ENCODE measurements at places on chromosomes 2 and 18.

DNA sequence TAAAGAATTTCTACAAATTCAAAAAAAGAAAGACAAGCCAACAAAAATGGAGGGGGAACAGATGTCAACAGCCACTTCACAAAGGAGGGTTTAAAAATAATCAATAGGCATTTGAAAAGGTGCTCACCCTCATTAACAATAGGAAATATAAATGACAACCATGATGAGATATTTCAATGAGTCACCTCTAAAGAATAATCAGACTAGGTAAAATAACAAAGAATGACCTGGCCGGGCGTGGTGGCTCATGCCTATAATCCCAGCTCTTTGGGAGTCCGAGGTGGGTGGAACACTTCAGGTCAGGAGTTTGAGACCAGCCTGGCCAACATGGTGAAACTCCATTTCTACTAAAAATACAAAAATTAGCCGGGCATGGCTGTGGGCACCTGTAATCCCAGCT, 133.6 kb downstream of the KCNE4 start:
- no peak for DNase-seq
- no peak overlapping the region for H3K27ac ChIP-seq
- H3K4me3 ChIP-seq, result no peak overlapping the region

GRCh38 chr2:238326801-238327365, 6.6 kb downstream of the TRAF3IP1 start:
- no peak overlapping the region for H3K27ac ChIP-seq
- no peak for DNase-seq
- no peak overlapping the region for H3K4me3 ChIP-seq
- H3K36me3 ChIP-seq, result no peaks in the 10 kb centered on the region
- H3K27me3 ChIP-seq, result no peaks in the 10 kb centered on the region

GRCh38 chr2:48668992-48669391, 51.3 kb downstream of the GTF2A1L start:
- H3K36me3 ChIP-seq, result no peaks in the 10 kb centered on the region
- DNase-seq, result no peak
- H3K4me1 ChIP-seq, result no peaks in the 10 kb centered on the region
- no peak overlapping the region for H3K4me3 ChIP-seq
- no peak overlapping the region for H3K27ac ChIP-seq

GRCh38 chr2:10883801-10884478, 27.8 kb upstream of the KCNF1 start:
- no peak overlapping the region for H3K27ac ChIP-seq
- no peak overlapping the region for H3K4me3 ChIP-seq
- no peak for DNase-seq

GRCh38 chr2:60898567-60898966, 17.2 kb downstream of the REL start:
- no peaks in the 10 kb centered on the region for H3K27me3 ChIP-seq
- peaks cover 28% of the 10 kb centered on the region for H3K36me3 ChIP-seq
- H3K4me1 ChIP-seq, result peaks cover 6% of the 10 kb centered on the region
- no peak for DNase-seq

DNA sequence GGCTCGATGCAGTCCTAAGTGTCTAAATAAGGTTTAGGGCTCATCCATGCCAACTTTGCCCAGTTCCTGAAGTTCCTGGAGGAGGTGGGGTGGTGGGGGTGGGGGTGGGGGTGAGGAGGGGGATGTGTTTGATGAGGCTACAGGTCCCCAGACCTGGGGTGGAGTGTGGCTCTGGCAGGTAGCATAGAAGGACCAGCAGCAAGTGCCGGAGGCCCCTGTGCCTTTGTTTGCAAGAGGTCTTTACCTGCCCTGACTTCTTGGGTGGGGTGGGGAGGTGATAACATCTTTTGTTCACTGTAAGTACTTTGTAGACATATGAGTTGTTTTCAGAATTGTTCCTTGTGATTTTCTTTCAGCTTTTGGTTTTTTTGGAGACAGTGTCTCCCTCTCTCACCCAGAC, 10.0 kb downstream of the SH3BP4 start:
- no peak overlapping the region for H3K27ac ChIP-seq
- DNase-seq, result no peak
- H3K27me3 ChIP-seq, result no peaks in the 10 kb centered on the region
- no peak overlapping the region for H3K4me3 ChIP-seq
- H3K4me1 ChIP-seq, result no peaks in the 10 kb centered on the region

DNA sequence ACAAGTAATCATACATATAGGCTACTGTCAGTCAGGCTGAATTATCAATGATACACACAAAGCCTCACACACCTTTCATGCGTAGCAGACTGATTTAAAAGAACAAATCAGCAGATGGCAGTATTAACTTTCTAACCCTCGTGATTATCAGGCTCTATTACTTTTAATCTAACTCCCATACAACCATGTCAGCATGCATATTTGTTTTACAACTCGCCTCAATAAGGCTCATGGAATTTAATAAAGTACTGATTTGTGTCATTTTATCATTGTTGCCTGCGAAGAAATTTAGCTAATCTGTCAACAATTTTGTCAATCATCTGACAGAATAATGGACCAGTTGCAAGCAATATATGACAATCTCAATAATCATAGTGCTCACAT, 82.8 kb downstream of the SLC25A12 start:
- H3K36me3 ChIP-seq, result no peaks in the 10 kb centered on the region
- no peaks in the 10 kb centered on the region for H3K4me1 ChIP-seq
- no peak overlapping the region for H3K27ac ChIP-seq
- DNase-seq, result peak; percentile 4

GRCh38 chr18:11808001-11808855, 43.0 kb upstream of the CHMP1B start:
- H3K4me1 ChIP-seq, result no peaks in the 10 kb centered on the region
- no peaks in the 10 kb centered on the region for H3K36me3 ChIP-seq
- no peak overlapping the region for H3K4me3 ChIP-seq
- no peaks in the 10 kb centered on the region for H3K27me3 ChIP-seq
- DNase-seq, result no peak

- H3K36me3 ChIP-seq, result no peaks in the 10 kb centered on the region
- no peaks in the 10 kb centered on the region for H3K27me3 ChIP-seq
- no peaks in the 10 kb centered on the region for H3K4me1 ChIP-seq
- DNase-seq, result no peak
- no peak overlapping the region for H3K4me3 ChIP-seq
- H3K27ac ChIP-seq, result no peak overlapping the region
Observed at GRCh38 chr2:142791335-142791734, 86.1 kb upstream of the KYNU start.

DNA sequence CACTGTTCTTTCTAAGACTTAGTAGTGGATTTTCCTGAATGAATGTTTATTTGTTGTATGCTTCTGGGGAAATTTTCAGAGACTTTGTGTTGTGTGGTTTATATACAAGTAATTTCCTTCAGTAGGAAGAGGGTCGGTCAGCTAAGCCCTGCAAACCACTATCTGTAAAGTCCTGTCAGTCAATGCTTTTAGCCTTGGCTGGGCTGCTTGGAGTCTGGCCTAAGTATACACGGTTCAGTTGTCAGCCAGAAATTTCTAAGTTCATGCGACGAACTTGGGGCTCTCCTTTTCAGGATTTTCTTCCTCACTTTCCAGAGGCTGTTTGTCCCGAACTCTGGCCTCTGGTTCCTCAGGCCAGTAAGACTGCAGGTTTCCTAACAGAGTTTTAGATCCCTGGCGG, 21.3 kb downstream of the C2orf49 start:
- no peaks in the 10 kb centered on the region for H3K27me3 ChIP-seq
- no peak overlapping the region for H3K4me3 ChIP-seq
- peaks cover 21% of the 10 kb centered on the region for H3K36me3 ChIP-seq
- H3K4me1 ChIP-seq, result peaks cover 12% of the 10 kb centered on the region

- no peaks in the 10 kb centered on the region for H3K4me1 ChIP-seq
- no peaks in the 10 kb centered on the region for H3K36me3 ChIP-seq
- DNase-seq, result no peak
- no peaks in the 10 kb centered on the region for H3K27me3 ChIP-seq
Observed at GRCh38 chr2:241894681-241895426, 25.3 kb downstream of the RTP5 start.

DNA sequence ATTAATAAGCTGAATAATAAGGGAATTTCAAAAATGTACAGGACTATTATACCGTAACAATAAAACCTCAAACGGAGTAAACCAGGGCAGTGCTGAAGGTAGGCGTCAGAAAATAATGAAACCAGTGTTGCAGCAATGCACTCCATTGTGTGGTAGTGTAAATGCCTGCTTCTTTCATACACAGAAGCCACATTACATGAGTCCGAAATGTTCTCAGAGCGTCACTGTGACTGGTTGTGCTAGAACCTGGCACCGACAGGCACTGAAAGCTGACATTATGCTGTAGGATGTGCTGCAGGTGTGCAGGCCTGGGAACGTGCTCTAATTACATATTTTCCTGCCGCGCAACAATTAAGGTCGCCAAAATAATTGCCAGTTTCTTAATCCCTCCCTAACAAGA, 53.3 kb downstream of the ZEB2 start:
- H3K36me3 ChIP-seq, result no peaks in the 10 kb centered on the region
- H3K4me1 ChIP-seq, result no peaks in the 10 kb centered on the region
- no peak for DNase-seq

- no peaks in the 10 kb centered on the region for H3K36me3 ChIP-seq
- H3K27ac ChIP-seq, result no peak overlapping the region
- no peaks in the 10 kb centered on the region for H3K4me1 ChIP-seq
- no peak overlapping the region for H3K4me3 ChIP-seq
Observed at GRCh38 chr2:238504181-238504931, 77.6 kb downstream of the ASB1 start.

DNA sequence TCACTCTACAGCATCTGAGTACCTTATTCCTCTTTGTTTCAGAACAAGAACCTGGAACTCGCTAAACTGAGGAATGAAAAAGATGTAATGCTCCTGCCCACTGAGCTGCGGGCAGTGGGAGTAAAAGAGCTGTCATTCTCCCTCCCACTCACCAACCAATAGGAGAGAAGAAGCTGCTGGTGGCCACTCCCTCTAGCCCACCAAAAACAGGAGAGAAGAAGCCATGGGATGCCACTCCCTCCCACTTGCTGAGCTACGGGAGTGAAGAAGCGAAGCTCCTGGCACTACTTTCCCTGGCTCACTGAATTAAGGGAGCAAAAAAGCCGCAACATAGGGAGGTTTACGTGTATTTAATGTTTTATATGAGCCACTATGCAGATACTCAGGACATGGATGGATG, 53.7 kb downstream of the RIT2 start:
- H3K4me1 ChIP-seq, result no peaks in the 10 kb centered on the region
- no peak for DNase-seq
- no peak overlapping the region for H3K4me3 ChIP-seq
- H3K27me3 ChIP-seq, result no peaks in the 10 kb centered on the region

DNA sequence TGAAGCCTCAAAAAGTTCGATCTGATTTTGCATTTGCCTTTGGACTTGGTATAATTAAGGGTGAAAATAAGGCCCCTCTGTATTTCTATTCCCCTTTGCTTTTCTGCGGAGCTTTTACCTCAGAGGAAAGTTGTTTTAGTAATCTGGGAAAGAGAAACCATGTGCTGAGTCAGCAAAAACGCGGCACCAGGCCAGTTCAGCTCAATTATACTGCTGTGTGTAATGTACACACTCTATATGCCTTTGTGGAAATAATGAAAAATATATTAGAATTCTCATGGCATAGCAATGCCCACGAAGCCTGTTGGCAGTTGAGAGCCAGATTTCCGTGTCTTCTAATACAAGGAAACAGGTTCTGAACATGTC, 161.9 kb upstream of the SIX2 start:
- DNase-seq, result no peak
- no peak overlapping the region for H3K4me3 ChIP-seq
- H3K27me3 ChIP-seq, result peaks cover 6% of the 10 kb centered on the region
- H3K27ac ChIP-seq, result no peak overlapping the region
- no peaks in the 10 kb centered on the region for H3K36me3 ChIP-seq

DNA sequence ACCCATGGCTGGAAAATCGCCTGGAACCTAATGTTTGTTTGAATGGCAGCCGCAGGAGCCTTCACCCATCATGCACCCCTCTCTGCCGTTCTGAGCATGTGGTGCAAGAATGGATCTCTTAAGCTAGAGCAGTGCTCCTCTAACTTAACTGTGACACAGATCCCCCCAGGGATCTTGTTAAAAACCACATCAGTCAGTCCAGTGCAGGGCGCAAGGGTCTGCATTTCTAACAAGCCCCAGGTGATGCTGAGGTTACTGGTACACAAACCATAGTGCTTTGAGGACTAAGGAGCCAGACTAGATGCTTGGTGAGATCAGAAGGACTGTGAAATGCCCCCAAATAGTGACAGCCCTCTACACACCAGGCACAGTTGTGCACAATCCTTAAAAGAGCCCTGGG, 87.1 kb upstream of the KCTD1 start:
- no peaks in the 10 kb centered on the region for H3K36me3 ChIP-seq
- no peak for DNase-seq
- H3K27ac ChIP-seq, result no peak overlapping the region
- no peaks in the 10 kb centered on the region for H3K27me3 ChIP-seq

DNA sequence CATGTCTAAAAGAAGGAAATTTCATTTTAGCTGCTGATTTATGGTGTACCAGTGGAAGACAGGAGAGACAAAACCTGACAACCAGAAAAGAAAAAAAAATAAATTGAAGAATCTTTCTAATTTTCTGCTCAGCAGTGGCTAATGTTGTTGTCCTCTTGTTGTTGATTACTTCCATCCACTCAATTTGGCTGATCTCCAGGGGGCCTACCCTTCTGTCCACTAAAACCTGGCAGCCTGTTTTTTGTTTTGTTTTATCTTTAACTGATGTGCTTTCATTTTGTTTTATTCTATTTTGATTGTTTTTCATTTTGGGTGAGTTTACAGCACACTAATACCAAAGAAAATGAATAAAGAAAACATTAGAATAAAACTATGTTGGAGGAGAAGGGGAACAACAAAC, 27.4 kb downstream of the TFPI start:
- H3K27me3 ChIP-seq, result no peaks in the 10 kb centered on the region
- no peaks in the 10 kb centered on the region for H3K36me3 ChIP-seq
- H3K4me3 ChIP-seq, result no peak overlapping the region

- H3K4me3 ChIP-seq, result no peak overlapping the region
- no peaks in the 10 kb centered on the region for H3K27me3 ChIP-seq
- no peaks in the 10 kb centered on the region for H3K4me1 ChIP-seq
- DNase-seq, result no peak
- H3K27ac ChIP-seq, result no peak overlapping the region
Observed at GRCh38 chr2:110978756-110979470, 141.8 kb upstream of the BCL2L11 start.

GRCh38 chr2:60992985-60993392, 24.5 kb upstream of the PEX13 start:
- H3K36me3 ChIP-seq, result no peaks in the 10 kb centered on the region
- peak overlapping the region; percentile 1 for H3K4me3 ChIP-seq
- DNase-seq, result peak; percentile 46

GRCh38 chr2:225781991-225782390, 382.5 kb downstream of the NYAP2 start:
- no peak overlapping the region for H3K27ac ChIP-seq
- H3K4me1 ChIP-seq, result no peaks in the 10 kb centered on the region
- H3K27me3 ChIP-seq, result no peaks in the 10 kb centered on the region
- H3K4me3 ChIP-seq, result no peak overlapping the region
- DNase-seq, result no peak

- H3K4me3 ChIP-seq, result no peak overlapping the region
- peaks cover 16% of the 10 kb centered on the region for H3K4me1 ChIP-seq
- no peaks in the 10 kb centered on the region for H3K27me3 ChIP-seq
- no peak for DNase-seq
Observed at GRCh38 chr2:37829616-37830395, 95.3 kb upstream of the RMDN2 start.
